ENCODE measurements at places on chromosomes 2 and 18. TPM values are rescaled to one million over a fixed set of nuclear protein-coding genes. Genes with fewer than 3 reads are reported as not detected.
A peak's percentile ranks its signal among the peaks of the same experiment; 100 is the strongest.

- DNase-seq: peak; percentile 67
Observed at GRCh38 chr2:185208261-185208660, 530.3 kb upstream of the FSIP2 start.

DNA sequence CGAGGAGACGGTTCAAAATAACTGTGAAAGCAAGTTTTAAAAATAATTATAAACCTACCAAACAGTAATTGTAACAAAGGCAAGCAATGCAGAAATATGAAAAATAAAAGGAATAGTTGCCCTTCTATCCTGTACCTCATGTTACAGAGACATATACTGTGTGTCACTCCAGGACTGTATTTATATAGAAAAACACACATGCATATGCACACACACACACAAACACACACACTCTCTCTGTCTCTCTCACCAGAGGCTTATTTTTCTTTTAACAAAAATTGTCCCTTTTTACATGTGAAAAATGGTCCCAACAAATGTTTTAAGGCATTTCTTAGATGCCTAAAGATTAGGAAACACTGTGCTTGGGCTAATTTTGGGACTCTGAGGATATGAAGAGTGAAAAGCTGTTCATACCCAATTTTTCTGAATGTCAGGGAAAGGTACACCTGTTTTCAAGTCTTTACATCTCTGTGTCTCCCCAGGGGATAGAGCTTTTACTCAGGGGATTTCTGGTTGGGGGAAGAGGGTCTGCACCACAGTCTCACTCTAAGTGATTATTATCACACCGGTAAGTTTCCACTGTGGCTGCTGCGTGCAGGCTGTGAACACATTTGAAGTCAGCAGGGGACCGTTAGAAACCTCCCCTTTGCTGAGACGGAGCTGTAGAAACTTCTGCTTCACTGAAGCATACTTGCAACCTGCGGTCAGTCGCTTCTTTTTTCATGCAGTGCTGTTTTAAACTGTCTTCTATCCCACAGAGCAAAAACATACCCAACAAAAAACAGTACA is 51.4 kb upstream of the SPAG16 start:
- DNase-seq: peak; percentile 57

The UGT1A6 gene
- total RNA-seq: not detected

The HOXD4 gene
- total RNA-seq: not detected

The SCYGR4 gene
- not detected for total RNA-seq

The STK39 gene
- 31.0 TPM for total RNA-seq
